Fibroblast of skin of left biceps (primary cell): ENCODE measurements at places on chromosomes 5 and 9.

GRCh38 chr5:87266914-87267573 is 639 bp upstream of the RASA1 start:
- DNase-seq: no peak

- DNase-seq: no peak
Measured at GRCh38 chr9:122367774-122368460, 2.9 kb upstream of the PTGS1 start.

DNA sequence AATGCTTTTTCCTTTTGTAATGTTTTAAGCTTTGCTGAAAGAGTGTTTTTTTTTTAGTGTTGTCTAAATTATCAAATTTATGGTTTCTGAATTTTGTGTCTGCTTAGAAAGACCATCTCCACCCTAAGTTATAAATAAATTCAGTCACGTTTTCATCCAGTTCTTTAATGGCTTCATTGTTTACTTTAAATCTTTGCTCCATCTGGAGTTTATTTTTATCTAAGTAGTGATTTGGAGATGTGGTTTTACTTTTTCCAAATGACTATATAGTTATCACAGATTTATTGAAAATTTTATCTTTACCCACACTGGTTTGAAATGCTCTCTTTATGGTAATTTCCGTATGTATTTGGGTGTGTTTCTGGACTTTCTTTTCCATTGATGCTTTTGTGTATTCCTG is 577.2 kb upstream of the ZNF608 start:
- DNase-seq: no peak

DNA sequence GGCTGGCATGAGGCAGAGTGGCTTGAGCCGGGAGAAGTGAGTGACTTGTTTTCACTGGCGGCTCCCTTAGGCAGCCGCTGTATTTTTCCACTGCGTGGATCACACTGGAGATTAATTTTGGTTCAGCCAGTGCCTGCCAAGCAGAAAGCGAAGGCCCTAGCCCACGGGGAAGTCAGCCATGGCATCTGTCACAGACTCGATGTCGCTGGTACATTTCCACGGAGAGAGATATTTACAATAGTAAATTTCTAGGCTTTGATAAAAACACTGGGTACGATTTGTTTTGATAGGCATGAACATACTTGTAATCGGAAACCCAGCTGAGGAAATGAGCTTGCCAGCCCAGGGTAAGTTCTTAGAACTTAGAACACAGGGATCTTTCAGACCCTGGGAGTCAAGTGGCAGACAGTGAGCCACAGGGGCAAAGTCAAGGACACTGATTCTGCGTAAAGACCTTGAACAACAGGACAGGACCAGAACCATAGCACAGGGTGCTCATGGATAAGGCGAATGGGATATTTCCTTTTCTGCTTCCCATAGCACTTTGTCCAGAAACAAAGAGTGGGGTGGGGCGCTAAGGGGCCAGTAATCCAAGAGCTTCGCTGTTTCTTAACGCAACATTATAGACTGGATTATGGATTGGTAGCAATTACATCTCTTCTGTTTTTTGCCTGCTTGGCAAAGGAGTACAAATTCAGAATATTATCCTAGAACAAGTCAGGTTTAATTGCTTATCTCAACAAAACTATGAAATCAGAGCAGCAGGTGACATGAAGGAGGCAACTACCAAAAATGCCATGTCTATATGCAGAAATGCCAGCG is 4.5 kb downstream of the DUSP1 start:
- no peak for DNase-seq

DNA sequence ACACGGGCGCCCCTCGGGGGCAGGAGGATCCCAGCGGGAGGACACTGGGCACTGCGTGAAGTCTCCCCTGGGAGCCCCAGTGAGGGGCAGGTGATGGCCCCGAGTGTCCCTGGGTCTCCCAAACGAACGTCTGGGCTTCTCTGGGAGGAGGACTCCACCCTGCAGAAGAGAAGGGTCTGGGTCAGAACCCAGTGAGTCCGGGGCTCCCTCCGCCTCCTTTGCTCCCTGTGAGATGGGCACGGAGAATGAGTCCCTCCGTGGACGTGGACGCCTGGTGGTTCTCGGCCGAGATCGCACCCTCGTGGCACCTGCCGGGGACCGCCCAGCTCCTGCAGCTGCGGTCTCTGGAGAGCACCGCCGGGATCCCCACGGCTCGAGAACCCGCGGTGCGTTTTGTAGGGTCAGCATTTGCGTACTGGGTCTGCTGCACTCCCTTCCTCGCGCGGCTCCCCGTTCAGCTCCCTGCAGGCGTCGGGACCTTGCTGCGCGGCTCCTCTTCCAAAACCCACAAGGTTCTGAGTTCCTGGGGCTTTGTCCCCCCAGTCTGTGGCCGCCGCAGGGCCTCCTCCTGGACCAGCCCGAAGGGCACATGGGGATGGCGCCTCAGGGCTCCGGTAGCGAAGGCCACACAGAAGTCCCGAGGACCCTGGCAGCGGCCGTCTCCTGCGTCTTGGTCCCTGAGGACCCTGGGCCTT is 10.2 kb upstream of the CEP72 start:
- DNase-seq: no peak

GRCh38 chr5:109105631-109106267 is 304.0 kb downstream of the PJA2 start:
- peak; percentile 90 for DNase-seq

GRCh38 chr9:98429613-98430012 is 174.2 kb upstream of the TBC1D2 start:
- peak; percentile 38 for DNase-seq

DNA sequence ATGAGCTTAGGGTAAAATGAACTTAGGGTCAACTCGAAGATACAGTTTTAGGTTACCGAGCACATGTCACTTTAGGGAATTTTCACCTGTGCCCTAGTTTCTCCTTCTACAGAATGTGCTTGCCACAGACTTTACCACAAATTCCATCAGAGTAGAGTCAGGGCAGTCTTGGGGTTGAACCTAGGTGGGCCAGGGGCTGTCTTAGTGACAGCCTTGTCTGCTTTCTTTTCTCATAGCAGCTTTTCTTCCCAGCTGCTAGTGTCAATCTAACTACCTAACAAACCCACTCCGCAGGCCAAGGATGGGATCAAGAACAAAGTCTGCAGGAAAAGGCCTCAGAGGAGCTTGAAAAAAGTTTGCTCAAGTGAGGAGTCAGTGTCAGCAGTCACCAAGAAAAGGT is 458.1 kb upstream of the CDH18 start:
- no peak for DNase-seq

- no peak for DNase-seq
Measured at GRCh38 chr9:16023446-16023845, 470.6 kb downstream of the CCDC171 start.

- no peak for DNase-seq
Measured at GRCh38 chr5:159458217-159458711, 128.0 kb upstream of the IL12B start.

DNA sequence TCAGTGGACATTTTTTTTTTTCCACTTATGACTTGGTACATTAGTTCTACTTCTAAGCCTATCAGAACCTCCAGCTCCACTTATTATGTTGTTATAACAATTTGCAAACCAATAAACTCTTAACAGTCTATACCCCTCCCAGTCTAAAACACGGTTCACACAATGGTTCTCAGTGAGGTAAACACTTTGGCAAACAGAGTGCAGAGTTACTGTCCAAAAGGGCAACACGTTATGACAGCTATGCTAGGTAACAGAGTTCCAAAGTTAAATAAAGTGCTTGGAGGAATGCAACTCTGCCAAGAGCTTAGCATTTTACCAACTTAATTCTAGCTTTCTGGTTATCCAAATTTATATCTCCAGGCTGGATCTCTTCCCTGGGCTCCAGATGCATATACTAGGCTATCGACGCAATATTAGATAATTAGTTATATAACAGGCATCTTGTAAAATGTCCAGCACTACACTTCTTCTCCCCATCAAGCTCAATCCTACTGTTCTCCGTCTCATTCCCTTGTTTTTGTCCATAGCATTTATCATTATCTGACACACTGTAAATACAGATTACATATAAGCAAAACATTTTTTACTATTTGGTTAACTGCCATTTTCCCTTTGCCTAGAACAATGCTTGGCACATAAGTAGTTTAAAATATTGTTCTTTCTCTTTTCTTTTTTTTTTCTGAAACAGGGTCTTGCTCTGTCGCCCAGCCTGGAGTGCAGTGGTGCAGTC is 14.3 kb downstream of the FNBP1 start:
- DNase-seq: no peak

DNA sequence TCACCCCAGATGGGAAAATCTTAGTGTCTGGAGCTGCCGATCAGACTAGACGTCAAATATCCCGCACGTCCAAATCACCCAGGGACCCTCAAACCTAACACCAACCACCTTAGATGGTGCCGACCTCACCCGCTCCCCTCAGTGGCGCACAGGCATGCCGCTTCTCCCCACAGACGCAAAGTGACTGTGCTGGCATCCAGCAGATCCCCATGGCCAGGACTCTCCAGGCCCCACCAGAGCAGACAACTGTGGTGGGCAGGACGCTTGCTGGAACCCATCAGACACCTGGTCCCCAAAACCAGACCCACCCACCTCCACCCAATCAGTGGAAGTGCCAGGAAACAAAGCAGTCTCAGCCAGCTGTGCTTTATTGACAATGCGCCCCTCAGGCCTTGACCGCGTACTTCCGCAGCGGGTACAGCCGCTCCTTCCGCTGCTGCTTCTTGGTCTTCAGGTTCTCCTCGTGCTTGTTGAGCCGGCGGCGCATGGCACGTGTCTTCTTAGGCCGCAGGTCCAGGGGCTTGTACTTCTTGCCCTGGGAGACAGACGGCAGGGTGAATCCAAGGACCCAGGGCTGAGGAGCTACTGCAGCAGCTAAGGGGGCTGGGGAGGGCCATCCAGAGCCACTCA is 4.1 kb downstream of the RPL35 start:
- DNase-seq: no peak

DNA sequence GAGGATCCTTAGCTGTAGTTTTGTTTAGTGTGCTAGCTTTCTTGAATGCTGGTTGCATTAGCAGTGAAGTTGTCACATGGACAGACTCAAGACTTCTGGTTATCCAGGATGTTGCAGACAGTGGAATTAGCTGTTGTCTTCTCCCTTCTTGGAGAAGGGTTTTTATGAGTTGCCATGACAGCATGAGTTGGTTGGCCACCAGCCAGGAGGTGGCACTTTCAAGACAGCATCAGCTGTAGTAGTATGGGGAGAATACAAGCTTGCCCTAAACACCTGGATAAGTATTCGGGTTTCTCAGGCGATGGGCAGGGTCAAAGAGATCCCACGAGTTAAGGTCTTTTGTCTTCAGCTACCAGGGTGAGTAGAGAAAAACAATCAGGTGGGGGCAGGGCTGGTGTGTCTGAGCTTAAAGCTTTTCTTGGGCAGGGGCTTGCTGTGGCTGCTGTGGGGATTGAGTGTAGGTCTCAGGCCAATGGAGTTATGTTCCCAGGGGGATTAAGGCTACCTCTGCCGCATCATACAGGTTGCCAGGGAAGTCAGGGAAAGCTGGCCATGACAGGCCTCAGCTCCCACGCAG is 7.7 kb upstream of the C5orf47 start:
- DNase-seq: no peak

GRCh38 chr5:95733107-95733665 is 2.0 kb downstream of the RHOBTB3 start:
- DNase-seq: no peak

GRCh38 chr9:89765211-89765946 is 160.6 kb downstream of the GADD45G start:
- no peak for DNase-seq

- no peak for DNase-seq
Measured at GRCh38 chr5:168701641-168702040, 122.5 kb upstream of the PANK3 start.

DNA sequence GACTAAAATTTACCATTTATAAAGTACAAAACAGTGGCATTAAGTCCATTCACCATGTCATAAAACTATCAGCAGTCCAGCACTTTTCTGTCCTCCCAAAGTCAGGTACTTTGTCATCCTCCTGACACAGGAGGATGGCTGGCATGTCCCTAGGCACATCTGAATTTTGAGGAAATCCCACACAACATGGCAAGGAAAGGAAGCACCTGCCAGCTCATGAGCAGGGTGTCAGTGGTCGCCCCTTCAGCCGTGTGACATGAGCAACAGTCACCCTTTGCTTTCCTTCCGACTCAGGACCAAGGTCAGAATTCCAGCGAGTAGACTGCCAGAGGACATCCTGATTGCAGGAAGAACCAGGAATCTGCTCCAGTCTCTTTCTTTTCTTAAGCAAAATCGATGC is 77.1 kb downstream of the PPARGC1B start:
- no peak for DNase-seq
